SJSA1 (cell line): ENCODE measurements at places on chromosomes 3 and 15. TPM values are rescaled to one million over a fixed set of nuclear protein-coding genes. Genes with fewer than 3 reads are reported as not detected.

PLCB2 gene
- 34.8 and 61.9 TPM in 2 replicates for total RNA-seq

GRCh38 chr3:66021731-66022131, 17.0 kb downstream of the MAGI1 start:
- no peak for DNase-seq

- DNase-seq: no peak
These were observed 43.9 kb downstream of the DTWD1 start for GRCh38 chr15:49664716-49665115.

- no peak for DNase-seq
These were observed 58.7 kb downstream of the CLDN11 start for GRCh38 chr3:170477395-170477794.

GRCh38 chr3:155356594-155357370, 63.3 kb upstream of the STRIT1 start:
- no peak for DNase-seq

GRCh38 chr3:197883541-197883940, 66.4 kb upstream of the RPL35A start:
- no peak for DNase-seq

DNA sequence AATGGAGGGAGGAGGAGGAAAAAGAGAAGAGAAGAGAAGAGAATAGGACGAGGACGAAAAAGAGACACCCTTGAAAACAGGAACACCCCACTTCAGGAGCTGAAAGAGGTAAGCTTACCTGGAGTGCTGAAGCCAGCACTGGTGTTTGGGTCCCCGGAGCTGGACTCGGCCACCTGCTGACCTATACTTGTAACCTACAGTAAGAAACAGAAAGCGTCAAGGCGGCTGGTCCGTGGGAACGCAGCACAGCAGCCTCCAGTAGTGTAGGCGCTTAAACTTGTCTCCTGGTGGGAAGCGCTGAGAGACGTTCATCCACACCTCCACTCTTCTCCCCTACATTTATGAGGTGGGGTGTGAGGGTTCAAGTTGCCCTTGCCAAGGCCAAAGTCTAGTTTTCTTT, 141.0 kb downstream of the NSMCE3 start:
- no peak for DNase-seq

- no peak for DNase-seq
These were observed 84.4 kb downstream of the BTD start for GRCh38 chr3:15685927-15686326.

GRCh38 chr3:148759430-148759829, 61.7 kb downstream of the AGTR1 start:
- no peak for DNase-seq

GRCh38 chr15:27864086-27864485, 235.0 kb downstream of the OCA2 start:
- no peak for DNase-seq

DNA sequence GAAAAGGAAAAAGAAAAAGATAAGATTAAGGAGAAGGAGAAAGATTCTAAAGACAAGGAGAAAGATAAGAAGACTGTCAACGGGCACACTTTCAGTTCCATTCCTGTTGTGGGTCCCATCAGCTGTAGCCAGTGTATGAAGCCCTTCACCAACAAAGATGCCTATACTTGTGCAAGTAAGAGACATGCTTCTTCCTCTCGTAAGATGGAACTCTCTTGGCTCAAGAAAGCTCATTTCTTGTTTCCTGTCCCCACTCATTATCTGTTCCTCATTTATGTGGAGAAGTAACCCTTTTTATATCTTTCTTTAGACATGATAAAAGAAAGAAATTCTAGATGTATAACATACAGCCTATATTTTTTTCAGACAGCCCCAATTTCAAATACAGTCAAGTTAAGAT, 101.4 kb downstream of the KLHL25 start:
- no peak for DNase-seq

SEC22A gene
- 23.4 and 40.2 TPM in 2 replicates for total RNA-seq

NANOGP8 gene
- total RNA-seq: not detected in 2 replicates

DNA sequence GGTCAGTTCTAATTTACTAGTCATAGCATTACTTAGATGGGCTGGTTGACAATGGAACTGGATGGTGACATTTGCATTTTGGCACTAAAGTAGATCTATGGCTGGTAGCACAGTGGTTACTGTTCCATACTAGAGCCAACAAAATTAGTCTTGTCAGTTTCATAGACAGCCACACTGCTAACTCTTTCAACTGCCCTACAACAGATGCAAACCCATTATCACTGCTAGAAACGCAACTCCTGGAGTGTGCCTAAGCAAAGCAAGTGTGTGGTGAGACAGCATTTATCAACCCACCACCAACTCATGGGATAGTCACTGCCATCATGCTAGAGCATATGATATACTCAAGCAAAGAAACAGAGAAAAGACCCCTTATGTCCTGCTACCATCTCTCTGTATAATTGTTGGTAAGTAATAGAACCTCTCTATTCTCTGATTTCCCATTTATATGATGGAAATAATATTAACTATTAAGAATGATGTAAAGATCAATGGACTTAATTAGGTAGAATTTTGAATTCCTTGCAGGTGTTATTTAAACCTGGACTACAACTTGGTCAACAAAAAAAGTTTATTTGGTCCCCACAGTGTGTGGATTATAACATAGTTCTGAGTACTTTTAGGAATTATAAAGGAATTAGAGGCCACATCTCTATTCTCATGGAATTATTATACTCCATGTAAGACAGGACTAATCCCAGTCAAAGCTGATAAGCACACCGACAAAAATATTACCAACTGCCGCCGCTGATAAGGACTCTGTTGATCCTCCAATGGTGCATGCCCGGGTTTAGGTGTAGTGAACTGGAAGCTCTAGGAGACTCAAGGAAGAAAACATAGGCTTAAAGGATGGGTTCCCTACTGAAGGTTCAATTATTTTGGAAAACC, 19.9 kb upstream of the ABHD5 start:
- DNase-seq: no peak

DNA sequence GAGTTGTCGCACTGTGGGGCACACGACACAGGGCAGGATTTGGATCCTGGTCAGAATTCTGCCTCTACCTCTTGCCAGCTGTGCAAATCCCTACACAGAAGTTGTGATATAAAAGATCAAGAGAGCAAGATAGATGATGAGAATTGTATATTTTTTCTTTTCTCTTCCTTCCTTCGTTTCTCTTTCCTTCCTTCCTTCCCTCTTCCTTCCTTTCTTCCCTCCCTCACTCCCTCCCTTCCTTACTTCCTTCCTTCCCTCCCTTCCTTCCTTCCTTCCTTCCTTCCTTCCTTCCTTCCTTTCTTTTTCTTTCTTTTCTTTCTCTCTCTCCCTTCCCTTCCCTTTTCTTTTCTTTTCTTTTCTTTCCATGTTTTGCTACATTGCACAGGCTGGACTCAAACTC, 12.0 kb upstream of the AHSG start:
- DNase-seq: no peak

GRCh38 chr3:54963641-54964040, 35.8 kb upstream of the LRTM1 start:
- DNase-seq: no peak

THBS1 gene
- total RNA-seq: 332 and 499 TPM in 2 replicates

GRCh38 chr15:83431521-83431920, 15.6 kb upstream of the SH3GL3 start:
- no peak for DNase-seq

CFAP44 gene
- 0.82 TPM in 1 of 2 replicates, not detected in the other for total RNA-seq

TRH gene
- total RNA-seq: not detected in 2 replicates

GRCh38 chr15:25891081-25891480, 28.0 kb upstream of the ATP10A start:
- no peak for DNase-seq
